ENCODE measurements at places on chromosomes 2 and 18. TPM values are rescaled to one million over a fixed set of nuclear protein-coding genes. Genes with fewer than 3 reads are reported as not detected.

The TMEM169 gene
- not detected for total RNA-seq

The RTP5 gene
- total RNA-seq, result not detected

The TEX44 gene
- total RNA-seq, result not detected

The SPHKAP gene
- total RNA-seq, result under 0.01 TPM

The SPP2 gene
- not detected for total RNA-seq

The SIX3 gene
- not detected for total RNA-seq

The PTPRM gene
- total RNA-seq, result 37.2 TPM

The MARCO gene
- total RNA-seq, result not detected

The CSRNP3 gene
- total RNA-seq, result 0.46 TPM

The TMEM247 gene
- not detected for total RNA-seq

The MOGAT1 gene
- not detected for total RNA-seq

The COA5 gene
- 40.9 TPM for total RNA-seq

The VPS4B gene
- total RNA-seq, result 61.7 TPM

The RAPH1 gene
- total RNA-seq, result 14.6 TPM

The TCF7L1 gene
- total RNA-seq, result 2.3 TPM

The MYO3B gene
- total RNA-seq, result under 0.01 TPM

The PLGLB2 gene
- 0.32 TPM for total RNA-seq

The TBC1D8 gene
- total RNA-seq, result 25.7 TPM

The FTCDNL1 gene
- under 0.01 TPM for total RNA-seq

The ST6GAL2 gene
- not detected for total RNA-seq

The ACTG2 gene
- 0.32 TPM for total RNA-seq

The ADGRF3 gene
- total RNA-seq, result not detected

The INPP5D gene
- total RNA-seq, result 24.7 TPM

The ABCB11 gene
- 0.65 TPM for total RNA-seq

The CYTIP gene
- total RNA-seq, result not detected

The ELOA2 gene
- not detected for total RNA-seq

The LCT gene
- total RNA-seq, result not detected

The IL1RL1 gene
- total RNA-seq, result 68.5 TPM

The SPDYA gene
- total RNA-seq, result 0.32 TPM

The NCKAP5 gene
- total RNA-seq, result 2.9 TPM

The EPAS1 gene
- 93.8 TPM for total RNA-seq

The BOK gene
- 34.4 TPM for total RNA-seq

The ANKRD62 gene
- total RNA-seq, result not detected

The PLA2R1 gene
- 14.4 TPM for total RNA-seq

All from epithelial cell of umbilical artery (primary cell).